ENCODE measurements at places on chromosomes 5 and 9.

DNA sequence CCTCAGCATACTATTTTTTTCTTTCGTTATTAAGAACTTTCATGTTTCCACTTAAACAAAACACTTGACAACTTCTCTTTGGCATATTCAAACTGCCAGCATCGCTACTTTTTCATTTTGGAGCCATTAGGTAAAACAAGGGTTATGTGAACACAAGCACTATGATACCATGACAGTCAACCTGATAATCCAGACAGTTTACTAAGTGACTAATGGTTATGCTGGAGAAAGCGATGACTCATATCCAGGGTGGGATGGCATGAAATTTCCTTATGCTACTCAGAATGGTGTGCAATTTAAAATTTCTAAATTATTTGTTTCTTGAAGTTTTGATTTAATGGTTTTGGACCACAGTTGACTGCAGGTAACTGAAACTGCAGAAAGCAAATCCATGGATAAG is 29.9 kb upstream of the PRSS3 start:
- DNase-seq: no peak

DNA sequence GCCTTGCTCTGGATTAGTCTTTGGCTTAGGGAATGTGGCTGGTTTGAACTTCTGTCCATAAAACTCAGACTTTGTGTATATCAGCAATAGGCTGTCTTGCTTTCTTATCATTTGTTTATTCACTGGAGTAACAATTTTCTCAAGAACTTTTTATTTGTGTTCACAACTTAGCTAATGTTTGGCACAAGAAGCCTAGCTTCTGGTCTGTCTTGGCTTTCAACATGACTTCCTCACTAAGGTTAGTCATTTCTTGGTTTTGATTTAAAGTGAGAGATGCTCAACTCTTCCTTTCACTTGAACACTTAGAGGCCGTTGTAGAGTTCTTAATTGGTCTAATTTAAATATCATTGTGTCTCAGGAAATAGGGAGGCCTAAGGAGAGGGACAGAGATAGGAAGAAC is 4.9 kb downstream of the FBXO38 start:
- DNase-seq: no peak

- DNase-seq: peak; percentile 70
These were observed 266.2 kb downstream of the ARHGAP26 start for GRCh38 chr5:143036146-143036927.

DNA sequence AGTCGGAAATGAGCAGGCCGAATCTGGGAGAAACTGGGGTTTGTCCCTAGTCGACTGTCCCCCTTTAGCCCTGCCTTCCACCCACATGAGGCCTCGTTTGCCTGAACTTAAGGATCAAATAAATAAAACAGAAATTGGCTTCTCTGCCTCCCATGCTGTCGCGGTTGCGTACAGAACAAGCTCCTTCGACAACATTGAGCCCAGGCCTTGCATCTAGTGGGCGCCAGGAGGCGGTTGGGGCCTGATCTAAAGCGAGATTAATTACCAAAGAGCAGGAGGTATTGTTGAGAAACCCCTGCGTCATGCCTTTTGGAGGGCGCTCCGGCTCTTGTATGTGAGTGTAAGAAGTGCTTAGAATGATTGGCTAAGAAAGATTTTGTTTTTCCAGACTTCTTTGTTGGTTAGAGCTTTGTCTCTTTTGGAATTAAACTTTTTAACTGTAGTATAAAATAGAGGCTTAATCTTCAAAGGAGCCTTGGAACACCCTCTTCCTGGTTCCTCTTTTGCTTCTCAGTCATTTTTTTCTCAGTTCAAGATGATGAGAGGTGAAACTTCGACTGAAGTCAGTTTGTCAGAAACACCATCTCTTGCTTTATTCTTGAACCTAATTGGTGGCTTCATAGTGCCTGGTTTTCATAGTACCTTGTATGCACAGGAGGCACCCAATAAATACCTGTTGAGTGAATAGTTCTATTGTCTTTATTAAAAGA is 828 bp downstream of the ATP6V0E1 start:
- DNase-seq: peak; percentile 81

DNA sequence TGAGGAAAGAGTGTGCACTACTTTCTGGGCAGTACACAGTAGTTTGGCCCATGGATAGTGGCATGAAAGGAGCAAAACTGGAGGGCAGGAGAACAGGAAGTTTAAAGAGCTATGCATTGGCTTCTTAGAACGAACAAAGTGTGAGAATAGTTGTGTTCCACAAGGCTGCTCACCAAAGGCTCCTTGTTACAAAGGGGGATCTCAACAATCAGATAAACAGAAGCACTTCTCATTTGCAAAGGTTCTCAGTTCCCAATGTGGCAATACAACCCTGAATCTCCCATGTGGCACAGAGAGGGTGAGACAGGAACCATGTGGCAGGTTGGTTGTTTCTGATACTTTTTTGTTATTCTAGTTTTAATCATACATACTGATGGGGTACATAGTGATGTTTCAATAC is 158.4 kb downstream of the CARTPT start:
- no peak for DNase-seq

DNA sequence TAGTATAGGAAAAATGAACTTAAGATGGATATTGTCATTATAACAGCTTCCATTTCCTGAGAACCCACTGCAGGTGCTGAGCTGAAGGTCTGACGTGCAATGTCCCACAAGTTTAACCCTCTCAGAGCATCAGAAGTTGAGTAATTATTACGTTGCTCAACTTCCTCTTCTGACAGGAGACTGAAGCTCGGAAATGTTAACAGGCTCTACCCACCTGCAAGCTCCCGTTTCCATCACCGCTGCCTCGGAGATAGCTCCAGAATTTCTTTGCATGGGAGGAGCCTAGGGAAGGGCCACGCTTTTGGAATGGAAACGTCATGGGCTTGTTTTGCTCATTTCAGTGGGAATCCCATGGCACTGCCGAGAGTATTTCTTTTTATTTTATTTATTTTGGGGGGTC is 1.0 kb upstream of the NTMT1 start:
- no peak for DNase-seq

- DNase-seq: no peak
These were observed 40.3 kb downstream of the TNFAIP8 start for GRCh38 chr5:119396030-119396664.

GRCh38 chr5:150503977-150504620 is 3.8 kb upstream of the NDST1 start:
- no peak for DNase-seq

- no peak for DNase-seq
These were observed 503.9 kb upstream of the DAB2 start for GRCh38 chr5:39928709-39929108.

DNA sequence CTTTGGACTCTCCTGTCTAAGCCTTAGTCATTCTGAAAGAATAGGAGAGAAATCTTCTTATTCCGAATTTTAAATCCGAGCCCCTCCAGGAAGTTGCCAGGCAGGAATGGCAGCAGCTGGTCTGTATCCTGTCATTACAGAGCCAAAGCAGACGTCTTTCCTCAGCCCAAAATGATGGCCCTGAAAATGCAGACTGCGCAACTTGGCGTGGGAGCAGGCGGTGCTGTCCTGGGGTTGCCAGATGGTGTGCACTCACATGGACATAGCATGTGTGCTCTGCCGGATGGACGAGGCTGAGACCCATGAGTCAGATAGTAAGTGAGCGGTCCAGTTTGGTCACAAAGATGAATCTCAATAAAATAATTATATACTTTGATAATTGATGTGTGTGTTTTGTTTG is 410.4 kb downstream of the KCTD16 start:
- DNase-seq: no peak

DNA sequence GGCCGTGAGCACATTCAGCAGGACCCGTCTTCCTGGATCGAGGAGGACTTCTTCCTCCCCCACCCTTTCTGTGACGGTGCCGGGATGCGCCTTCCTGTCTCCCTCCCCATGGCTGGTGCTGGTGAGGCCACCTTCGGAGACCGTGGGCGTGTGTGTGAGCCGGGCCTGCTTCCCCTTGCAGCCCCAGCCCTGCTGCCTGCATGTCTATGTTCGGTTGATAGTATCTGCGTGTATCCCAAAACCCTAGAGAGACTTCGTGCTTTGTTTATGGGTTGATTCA is 12.8 kb downstream of the CEP72 start:
- DNase-seq: peak; percentile 54

- DNase-seq: no peak
These were observed 105.3 kb downstream of the SIL1 start for GRCh38 chr5:139092741-139093343.

DNA sequence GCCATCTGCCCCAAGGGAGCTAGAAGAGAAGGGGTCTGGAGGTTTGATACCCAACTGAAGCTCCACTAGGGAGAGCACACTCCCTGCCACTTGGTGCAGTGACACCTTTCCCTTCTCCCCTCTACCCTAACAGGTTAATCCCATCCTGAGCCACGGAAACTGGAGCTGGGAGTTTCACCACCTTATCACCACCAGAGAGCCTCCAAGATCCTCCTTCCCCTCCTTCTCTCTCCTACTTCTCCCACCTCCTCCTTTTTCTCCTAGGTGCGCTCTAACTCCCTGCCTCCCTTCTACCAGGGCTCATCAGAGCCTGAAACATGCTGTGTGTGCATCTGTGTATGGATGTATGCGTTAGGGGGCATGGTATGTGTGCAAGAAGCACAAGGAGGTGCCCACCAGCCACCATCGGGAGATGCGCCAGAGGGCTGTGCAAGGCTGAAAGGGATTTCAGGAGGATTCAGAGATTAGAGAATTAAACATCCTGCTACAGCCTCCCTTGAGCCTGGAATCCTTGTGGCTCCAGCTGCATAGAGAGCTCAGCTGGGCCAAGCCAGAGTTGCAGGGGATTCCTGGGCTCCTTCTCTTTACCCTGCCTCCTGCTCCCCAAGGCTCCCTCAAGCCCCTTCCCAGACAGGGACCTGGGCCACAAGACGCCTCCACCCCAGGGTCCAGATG is 89.8 kb downstream of the PCDH1 start:
- no peak for DNase-seq

GRCh38 chr9:14238079-14238478 is 75.9 kb downstream of the NFIB start:
- DNase-seq: no peak

DNA sequence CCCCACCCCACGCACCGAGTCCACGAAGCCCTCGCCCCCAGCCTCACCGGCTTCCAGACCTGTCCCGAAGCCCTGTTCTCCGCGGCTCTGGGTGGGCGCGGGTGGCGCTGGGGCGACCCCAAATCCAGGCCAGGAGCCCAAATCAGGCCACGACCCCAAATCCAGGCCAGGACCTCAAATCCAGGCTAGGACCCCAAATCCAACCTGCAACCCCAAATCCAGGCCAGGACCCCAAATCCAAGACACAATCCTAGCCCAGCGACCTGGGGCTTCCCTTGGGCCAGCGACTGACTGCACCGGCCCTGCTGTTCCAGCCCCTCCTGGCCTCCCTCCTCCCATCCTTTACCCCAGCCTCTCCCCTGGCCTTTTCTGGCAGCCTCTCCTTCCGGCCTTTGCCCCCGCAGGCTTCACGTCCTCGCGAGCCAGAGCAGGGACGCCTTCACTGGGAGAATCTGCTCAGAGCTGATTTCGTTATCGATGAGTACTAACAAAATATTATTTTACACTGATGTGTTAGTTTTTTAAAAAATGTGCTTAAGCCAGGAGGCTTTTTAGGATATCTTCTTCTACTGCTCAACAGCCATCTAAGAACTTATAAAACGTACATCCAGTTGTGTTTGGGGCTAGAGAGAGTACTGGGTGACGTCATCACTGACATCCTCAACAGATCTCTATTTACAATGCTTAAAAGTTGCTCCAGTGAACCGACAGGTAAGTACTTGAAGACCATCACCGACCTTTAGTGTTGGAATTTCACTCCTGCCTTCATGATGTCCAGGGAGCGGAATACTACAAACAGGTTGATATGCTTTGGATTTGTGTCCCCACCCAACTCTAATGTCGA is 34.7 kb downstream of the TRIP13 start:
- DNase-seq: no peak

GRCh38 chr5:20276061-20276958 is 288.3 kb upstream of the CDH18 start:
- no peak for DNase-seq

DNA sequence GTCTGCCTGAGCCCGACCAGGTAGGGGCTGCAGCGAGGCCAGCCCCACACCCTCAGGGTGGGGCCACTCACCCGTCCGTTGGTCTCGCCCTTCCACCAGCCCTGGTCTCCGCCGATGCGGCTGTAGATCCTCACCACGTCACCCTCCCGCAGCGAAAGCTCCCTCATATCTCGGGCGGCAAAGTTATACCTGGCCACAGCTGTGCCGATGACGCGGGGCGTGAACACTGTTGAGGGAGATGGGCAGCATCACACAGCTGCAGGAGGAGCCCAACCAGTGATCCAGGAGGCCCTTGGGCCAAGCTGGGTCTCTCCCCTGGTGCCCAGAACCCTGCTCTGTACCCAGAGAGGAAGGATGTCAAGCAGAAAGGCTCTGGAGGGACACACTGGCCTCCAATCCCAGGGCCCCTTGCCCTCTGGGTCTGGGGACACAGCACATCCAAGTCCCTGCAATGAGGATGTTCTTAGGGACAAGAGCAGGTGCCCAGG is 30.3 kb upstream of the SARDH start:
- DNase-seq: no peak

GRCh38 chr5:177445917-177446199 is 756 bp upstream of the PRR7 start:
- DNase-seq: no peak

- DNase-seq: no peak
These were observed 14.2 kb upstream of the JAKMIP2 start for GRCh38 chr5:147796556-147797308.

- no peak for DNase-seq
These were observed 152.3 kb upstream of the ANKH start for GRCh38 chr5:15023846-15024245.

DNA sequence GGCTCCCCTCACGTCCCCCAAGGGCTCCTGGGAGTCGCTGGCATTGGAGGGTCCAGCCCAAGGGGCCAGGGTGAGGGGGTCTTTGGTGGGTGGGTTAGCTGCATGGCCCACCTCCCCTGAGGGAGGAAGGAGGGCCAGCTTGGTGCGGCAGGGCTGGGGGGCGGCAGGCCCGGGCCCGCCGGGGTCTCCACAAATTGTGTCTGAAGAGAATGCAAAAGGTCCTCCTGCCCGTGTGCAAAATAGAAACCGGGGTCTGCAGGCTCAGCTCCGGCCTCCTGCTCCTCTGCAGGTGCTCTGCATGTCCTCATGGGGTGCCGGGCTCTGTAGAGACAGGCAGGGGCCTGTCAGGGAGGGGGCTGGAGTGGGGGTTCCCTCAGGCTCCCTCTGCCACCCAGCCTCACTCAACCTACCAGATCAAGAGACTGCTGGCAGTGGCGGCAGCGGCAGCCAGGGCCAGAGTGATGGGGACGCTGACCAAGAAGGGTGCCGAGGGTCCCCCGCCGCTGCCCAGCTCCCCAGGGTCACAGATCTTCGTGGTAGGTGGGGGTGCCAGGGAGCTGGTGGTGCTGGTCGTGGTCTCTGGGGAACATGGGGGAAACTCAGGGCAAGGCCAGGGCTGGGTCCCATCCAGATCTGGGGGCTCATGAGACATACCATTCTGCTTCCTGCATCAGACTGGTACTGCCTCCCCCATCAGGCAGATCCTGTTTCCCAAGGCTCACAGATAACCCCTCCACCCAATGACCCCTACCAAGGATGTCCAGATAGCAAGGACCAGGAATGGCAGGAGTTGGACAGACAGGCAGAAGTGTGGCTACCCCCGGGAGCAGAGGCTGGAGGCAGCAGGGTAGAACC is 29.2 kb upstream of the ENHO start:
- peak; percentile 59 for DNase-seq

GRCh38 chr5:83866181-83866580 is 145.5 kb upstream of the HAPLN1 start:
- DNase-seq: no peak

GRCh38 chr9:132864691-132865090 is 13.4 kb downstream of the AK8 start:
- no peak for DNase-seq
